Endothelial cell (in vitro differentiated cells): ENCODE measurements at places on chromosomes 5 and 9.

GRCh38 chr5:175494264-175495183, 16.2 kb downstream of the SFXN1 start:
- no peak for DNase-seq

DNA sequence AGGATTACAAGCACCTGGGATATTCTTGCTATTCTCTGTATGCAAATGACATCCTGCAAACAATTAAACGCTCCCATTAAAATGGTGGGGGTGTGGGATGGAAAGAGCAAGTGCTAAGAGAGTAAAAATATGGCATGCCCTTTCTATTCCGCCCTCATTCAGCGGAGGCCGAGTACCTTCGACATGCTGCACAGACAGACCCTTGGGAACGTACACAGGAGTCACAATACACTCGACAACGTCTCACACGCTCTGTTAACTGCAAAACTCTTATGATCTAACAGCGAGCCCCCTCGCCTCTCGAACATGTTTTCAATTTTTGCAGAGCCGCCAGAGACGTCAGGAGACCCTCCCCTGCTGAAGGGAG, 322.2 kb downstream of the CEMIP2 start:
- DNase-seq: no peak

DNA sequence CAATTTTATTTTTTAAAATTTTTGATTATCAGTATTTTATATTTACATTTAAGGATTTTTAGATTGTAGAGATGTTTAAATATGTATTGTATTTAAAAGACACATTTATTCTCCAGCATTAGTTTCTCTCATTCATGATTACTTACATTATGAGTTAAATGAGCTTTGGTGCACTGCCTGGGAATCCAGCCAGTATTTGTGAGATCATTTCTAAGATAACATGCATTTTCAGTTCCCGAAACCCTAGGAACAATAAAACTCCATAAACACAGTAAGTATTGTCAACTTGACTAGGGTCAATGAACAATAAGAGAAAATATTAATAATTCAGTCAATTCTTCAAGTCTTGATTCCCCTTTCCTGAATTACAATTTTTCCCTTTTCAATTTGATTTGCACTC, 403.3 kb downstream of the PLK2 start:
- no peak for DNase-seq

DNA sequence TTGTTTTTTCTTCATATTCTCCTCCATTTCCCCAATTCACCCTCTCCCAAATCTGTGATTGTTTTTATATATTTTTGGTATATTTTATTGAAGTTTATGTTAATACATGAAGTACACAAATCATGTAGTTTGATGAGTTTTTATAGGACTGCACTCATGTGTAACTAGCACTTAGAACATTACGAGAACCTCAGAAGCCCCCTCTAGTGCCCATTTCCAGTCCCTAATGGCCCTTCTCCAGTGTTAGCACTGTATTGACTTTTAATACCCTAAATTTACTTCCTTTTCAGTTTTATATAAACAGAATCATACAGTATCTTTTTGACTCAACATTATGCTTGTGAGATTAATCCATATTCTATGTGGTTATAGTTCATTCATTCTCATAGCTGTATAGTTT, 18.5 kb upstream of the FKTN start:
- DNase-seq: no peak

DNA sequence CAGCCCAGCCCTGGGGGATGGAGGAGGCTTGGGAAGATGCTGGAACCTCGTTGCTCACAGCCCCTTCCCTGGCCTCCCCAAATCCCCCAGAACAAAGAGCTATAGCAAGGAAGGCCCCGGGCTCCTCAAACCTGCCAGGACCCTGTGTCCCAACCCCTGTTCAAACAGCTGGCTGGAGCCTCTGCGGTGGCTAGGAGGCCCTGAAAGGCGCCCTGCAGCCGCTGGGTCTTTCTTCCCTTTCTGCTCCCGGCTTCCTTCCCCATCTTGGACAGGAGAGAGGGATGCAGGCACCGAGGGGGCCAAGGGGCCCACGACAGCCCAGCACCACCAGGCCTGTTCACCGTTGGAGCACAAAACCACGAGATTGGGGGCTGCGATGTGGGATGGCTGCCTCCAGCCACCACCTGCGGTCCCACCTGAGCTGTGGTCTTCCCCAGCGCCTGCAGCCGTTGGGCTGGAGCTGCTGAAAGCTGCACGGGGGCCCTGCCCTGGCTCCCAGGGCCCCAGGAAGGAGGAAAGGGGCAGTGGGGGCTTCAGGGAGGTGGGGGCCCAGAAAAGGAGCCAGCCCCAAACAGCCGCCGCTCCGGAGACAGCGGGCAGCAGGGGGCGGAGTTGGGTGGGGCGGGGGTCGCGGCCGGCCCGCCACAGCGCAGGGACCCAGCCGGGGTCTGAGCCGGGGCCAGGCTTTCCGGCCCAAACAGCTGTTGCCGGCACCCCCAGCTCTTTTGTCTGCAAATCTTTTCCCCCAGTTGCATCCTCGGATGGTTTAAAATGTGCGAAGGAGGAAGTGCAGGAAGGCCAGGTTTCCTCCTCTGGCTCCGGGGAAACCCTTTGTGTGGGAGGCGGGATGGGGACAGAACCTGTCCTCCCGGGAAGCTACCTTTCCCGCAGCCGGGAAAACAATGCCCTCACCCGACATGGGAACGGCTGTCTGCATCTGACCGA, 16.1 kb downstream of the NOTCH1 start:
- DNase-seq: peak; percentile 81

DNA sequence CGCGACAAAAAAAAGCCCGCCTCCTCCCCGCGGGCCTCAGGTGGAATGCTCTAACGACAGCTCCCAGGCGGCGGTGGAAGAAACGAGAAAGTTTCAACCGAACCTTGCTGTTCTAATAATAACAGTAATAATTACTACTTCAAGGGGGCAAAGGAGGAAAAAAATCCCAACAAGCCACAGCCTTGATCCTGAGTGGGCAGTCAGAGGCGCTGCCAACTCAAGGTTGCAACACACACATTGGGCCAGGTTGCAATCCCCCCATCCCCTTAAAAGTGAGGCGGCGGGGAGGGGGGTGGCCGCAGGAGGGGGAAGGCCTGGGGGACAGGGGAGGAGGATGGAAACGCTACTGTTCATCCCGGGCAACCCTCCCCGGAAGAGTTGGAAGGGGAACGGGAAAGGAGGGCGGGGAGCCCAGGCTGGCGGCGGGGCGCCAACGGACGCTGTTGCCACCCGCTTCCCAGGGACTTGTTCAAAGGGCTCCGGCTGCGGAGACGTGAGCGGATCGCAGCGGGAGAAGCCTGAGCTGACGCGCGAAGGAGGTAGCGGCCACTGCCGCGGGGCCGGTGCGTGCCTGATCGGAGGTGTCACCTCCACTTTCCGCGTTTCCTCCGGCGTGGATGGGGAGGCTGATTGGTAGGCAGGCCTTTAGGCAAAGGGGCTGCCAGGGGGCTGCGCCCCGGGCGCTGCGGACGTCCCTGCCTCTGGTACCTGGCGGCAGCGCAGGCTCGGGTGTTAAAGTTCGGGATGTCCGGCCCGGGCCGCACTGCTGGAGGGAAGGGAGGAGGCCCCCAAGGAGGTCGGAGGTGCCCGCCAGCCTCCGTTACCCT, 647 bp downstream of the SMARCA2 start:
- DNase-seq: peak; percentile 57

GRCh38 chr9:36985769-36986467, 48.1 kb downstream of the PAX5 start:
- DNase-seq: peak; percentile 37

- DNase-seq: no peak
Observed at GRCh38 chr9:100167176-100167575, 68.1 kb downstream of the INVS start.

DNA sequence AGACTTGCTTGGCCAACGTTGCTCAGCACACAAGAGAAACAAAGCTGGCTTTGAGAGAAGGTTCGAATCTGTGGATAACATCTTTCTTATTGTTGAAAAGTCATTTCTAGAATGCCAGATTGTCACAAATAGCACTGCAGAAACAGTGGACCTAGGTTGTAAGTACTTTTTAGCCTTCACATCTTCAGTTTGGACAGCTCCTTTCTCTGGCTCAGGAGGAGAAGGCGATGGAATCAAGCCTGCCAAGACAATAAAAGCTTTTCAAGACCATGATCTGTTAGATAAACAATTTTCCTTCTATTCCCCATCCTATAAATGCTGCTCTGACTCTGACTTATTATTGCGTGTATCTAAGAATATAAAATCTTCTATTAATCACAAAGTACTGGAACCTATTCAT, 615.2 kb upstream of the SEMA6A start:
- no peak for DNase-seq

DNA sequence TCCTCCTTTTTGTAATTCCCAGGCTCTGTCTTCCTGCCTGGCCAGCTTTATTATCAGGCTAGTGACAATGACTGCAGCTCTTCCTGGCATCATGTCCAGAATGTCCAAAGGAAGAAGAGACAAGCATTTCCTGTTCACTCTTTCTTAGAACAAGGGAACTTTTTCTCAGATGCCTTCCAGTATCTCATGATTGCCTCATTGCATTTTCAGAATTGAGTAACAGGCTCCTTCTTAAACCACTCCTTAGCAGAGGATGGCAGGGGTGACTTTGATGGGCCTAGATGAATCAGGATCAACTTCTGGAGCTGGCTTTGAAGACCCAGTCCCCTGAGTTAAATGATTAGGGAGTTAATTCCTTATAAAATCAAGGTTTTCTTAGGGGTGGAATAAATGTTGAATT, 92.9 kb upstream of the RASGRF2 start:
- no peak for DNase-seq

- DNase-seq: no peak
Observed at GRCh38 chr9:80937645-80938044, 751.7 kb downstream of the TLE1 start.
